ENCODE measurements at places on chromosomes 4 and X.

DNA sequence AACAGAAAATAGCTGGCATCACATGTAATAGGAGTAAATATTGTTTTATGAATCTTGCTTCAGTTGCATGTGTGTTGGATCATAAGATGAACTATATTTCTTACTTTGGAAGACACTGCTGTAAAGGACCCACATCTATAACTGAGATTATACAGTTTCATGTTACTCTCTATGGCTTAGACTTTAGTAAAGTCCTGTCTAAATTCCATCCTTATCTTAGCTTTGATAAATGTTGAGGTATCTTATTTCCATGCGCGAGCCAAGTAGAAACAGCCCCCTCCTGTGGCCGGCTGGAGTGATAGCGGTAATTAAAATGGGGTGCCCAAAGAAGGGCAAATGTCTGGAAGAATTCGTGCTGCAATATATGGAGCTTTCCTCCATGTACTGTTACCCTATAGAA lies 43.0 kb downstream of the CCDC158 start:
- peak; percentile 27 for DNase-seq

DNA sequence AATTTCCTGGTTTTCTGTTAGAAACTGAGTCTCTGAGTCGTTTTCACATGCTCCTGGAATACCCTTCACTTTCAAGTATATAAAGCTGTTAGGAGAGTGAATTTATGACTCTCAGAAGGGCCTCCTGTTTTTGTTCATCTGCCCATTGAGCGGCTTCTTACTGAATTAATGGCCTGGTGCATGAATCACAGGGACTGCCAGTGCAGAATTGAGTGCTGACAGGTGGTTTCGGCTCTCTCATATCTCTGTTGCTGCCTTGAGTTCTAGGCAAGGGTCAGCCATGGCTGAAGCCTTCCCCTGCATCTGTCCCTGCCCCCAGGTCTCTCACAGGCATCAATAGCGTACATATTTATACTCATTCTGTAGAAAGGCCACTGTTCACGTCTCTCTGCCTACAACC lies 22.7 kb upstream of the SEPSECS start:
- DNase-seq = no peak

DNA sequence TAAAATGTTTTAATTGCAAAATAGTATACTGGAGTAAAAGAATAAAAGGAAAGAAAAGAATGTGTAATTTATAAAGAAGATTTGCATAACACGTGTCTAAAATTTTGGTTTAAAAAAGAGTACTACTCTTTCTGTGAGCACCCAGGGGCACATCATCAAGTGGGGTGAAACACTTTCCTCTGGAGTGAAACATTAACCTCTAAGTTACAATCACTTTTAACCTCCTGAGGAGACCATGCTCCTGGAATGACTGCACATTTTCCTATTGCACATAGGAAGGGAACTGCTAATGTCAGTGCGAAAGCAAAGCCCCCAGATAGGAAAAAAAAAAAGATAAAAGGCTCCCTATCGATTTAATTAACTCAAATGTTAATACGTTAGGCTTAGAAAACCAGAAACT lies 13.3 kb downstream of the VEGFC start:
- no peak for DNase-seq

GRCh38 chr4:149370002-149370401 lies 445.6 kb downstream of the IQCM start:
- no peak for DNase-seq

DNA sequence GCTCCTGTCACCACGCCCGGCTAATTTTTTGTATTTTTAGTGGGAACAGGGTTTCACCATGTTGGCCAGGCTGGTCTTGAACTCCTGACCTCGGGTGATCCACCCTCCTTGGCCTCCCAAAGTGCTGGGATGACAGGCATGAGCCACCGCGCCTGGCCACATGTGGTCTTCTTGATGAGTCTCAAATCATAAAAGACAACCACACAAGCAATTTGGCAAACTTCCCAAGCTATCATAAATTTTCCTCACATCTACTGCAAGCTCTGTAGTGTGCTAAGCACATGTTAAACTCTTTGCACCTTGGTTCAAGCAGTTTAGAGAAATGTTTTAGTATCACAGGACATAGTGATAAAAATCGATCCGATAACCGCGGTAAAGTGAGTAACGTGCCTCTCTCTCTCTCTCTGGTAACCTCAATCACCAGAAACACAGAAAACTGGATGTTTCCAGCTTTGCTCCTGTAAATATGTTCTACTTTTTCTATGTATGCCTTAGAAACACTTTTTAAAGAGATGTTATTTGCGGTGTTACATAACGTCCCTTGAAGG lies 256.8 kb downstream of the DHRSX start:
- no peak for DNase-seq

DNA sequence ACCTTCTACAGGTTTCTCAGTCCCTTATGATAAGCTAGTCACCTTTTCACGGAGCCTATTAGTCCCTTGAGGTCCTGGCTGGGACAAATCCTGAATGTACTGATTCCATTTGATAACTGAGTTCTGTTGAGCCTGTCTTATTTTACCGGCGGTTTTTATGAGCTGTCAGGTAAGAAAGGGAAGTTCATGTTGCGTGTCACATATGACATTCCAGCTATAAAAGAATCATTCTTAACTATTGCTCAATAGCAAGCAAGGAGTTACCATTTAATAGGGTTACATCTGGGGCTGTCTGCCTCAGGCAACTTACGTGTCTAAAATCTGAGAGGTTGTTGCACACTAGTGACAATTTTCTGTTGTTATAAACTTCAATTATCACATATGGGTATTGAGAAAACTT lies 394.6 kb downstream of the TECRL start:
- no peak for DNase-seq

- DNase-seq = no peak
These were observed 1016.1 kb upstream of the PCDH7 start for GRCh38 chr4:29704059-29704458.

All from GM13977 (cell line).